Left hindlimb (tissue), 1 donor: ENCODE measurements at places on chromosomes 13 and 19.
A peak's percentile ranks its signal among the peaks of the same experiment; 100 is the strongest.

DNA sequence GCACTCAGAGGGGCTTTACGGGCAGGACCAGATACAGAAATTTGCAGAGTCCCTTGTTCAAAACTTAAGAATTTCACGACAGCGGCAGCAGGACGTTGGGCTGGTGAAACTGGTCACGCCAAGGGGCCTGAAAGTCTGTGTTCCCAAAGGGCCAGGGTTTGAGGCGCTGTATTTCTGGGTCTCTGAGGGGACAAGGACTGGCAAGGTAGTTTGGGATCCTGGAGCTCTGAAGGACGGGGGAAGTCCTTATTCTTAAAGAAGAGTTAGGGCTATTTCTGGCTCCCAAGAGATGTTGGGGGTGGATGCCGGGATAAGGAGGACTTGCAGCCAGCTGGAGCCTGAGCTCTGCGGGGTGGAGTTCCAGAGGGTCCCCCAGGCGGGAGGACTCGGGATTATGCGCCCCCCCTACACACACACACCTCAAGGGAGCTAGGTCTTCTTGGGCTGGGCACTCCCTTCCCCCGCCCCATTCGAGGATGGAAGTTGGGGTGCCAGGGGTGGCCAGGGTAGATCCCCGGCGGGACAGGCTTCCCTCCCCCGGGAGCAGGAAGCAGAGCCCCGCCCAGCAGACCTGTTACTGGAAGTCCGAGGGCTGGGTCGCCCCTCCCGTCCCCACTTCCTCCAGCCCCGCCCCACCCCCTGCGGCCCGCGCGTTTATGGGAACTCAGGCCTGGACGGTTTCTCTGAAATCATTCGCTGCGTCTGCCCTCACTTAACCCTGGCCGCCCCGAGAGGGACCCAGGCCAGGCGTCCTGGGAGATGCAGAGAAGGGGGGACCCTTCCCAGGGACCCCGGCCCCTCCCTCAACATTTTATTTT, 5.6 kb downstream of the BCL3 start:
- peak; percentile 85 for DNase-seq

DNA sequence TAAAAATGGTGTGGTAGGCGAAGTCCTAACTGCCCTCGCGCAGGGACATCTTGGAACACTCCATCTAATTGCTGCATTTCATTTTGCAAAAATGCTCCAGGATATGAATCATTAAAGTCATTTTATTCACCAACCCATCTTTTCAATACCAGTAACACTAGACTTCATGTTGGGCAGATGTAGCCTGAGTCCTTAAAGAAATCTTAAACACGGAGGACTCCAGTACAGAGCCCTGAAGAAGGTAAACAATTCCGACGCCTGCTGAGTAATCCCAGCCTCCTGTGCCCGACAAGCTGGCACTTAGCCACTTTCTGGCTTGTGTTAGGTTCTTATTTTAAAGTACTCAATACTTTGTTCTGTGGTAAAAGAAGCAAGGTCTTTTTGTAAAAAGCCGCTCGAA, 58.0 kb upstream of the IRS2 start:
- no peak for DNase-seq

DNA sequence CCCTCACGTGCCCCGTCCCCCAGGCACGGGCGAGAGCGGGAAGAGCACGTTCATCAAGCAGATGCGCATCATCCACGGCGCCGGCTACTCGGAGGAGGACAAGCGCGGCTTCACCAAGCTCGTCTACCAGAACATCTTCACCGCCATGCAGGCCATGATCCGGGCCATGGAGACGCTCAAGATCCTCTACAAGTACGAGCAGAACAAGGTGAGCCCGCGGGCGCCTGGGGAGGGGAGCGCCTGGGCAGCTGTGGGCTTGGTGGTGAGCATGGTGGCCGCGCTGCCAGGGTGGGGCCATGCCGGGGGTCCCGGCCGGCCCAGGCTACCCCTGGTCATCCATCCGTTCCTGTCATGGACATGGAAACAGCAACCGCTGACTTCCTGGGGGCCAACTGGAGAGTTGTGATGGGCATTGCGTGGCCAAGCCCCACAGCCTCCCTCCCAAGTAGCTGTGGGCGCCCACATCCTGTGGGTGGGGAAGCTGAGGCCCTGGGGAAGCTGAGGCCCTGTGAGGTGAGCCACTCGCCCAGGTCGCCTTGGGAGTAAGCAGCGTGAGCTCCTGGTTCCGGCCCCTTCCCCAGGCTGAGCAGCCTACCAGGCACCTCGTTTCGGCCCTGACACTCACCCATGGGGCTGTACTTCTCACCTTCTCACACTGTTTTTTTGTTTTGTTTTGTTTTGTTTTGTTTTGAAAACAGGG, 16.1 kb downstream of the GNA11 start:
- DNase-seq = no peak

DNA sequence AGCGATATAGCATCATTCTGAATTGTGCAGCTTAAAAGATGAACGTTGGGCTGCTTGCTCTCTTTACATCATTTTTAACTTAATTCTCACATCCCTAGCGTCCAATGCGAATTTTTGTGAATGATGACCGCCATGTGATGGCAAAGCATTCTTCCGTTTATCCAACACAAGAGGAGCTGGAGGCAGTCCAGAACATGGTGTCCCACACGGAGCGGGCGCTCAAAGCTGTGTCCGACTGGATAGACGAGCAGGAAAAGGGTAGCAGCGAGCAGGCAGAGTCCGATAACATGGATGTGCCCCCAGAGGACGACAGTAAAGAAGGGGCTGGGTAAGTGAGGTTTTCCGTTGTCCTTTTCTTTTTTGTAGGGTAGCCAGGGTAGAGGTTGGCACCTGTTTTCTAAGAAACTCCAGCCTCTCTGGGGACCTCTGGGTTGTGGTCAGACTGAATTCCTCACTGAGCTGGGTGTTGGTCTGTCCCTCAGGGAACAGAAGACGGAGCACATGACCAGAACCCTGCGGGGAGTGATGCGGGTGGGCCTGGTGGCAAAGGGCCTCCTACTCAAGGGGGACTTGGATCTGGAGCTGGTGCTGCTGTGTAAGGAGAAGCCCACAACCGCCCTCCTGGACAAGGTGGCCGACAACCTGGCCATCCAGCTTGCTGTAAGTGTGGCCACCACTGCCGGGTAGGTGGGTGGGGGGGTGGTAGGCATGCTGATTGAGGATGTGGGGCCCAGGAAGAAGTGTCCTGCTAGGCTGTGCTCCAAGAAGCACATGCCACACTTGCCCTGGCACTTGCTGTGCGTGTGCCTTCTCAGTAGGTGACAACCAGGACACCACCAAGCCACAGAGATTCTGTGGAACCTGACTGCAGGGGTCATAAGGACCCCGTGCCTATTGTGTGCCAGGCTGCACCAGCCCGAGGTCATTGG, 17.0 kb downstream of the ILF3 start:
- no peak for DNase-seq

DNA sequence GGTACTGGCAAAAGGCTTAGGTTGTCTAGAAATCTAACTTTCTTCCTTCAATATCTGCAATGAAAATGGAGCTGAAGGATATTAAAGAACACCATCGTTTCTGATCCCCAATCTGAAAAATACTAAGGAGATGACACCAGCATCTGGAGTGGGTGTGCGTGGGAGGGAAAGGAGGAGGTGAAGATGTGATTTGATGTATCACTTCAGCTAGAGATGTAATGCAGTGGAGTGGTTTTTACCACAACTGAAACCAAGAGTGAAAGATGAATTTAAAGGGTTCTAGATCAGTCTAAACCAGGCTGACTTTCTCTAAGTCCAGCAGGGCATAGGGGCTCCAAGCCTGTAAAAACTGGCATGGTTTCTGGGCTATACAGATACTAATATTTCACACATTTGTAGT, 148.4 kb downstream of the AKAP11 start:
- DNase-seq = no peak

GRCh38 chr13:43448605-43449336, 338.0 kb downstream of the ENOX1 start:
- DNase-seq = no peak

- DNase-seq = no peak
These were observed 334.5 kb downstream of the RFC3 start for GRCh38 chr13:34152409-34152808.

- DNase-seq = no peak
These were observed 1212.8 kb downstream of the DIAPH3 start for GRCh38 chr13:58950911-58951310.

DNA sequence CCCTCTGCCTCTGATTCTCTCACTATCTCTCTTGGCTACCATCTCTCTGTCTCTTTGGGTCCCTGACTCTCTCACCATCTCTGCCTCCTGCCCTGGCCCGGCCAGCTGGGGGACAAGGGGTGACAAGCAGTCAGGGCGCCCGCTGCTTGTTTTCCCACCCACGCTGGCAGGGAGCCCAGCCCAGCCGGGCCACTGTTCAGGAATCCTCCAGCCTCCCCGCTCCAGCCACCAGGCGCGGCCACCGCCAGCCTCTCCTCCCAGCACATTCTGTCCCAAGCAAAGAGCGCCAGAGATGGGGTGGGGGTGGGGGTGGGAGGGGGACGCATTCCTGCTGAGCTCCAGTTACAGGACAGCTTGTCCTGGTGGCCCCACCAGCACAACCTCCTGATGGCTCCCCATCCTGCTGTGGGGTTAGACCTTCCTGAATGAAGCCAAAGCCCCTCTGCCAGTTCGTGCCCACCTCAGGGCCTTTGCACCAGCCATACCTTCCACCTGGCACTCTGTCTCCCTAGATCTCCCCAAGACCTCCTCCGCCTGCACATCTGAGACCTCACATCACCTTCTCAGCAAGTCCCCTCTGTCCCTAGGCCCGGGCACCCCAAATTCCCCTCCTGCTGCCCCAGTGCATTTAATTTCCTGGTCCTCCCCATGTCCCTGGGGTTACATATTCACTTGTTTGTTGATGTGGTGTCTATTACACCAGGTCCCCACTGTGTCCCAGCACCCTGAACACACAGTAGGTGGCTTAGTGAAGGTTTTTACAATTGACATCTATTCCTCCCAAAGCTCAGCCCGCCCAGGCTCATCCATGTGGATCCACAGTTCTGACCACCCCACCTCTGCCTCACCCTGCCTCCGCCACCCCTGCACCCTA, 12.5 kb downstream of the ARRDC2 start:
- no peak for DNase-seq

DNA sequence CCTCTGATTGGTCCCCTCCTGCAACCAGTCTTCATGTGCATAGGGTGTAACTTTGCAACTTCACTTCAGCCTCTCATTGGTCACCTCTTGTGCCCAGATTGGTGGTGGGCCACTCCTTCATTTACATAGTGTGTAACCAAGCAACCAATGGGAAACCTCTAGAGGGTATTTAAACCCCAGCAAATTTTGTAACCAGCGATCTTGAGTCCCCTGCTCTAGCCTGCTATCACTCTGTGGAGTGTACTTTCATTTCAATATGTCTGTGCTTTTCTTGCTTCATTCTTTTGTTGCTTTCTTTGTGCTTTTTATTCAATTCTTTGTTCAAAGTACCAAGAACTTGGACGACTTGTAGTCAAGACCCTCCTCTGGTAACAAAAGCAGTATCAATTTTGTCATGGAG, 1336.9 kb upstream of the SPRY2 start:
- no peak for DNase-seq

GRCh38 chr13:19586904-19587634, 25.7 kb upstream of the TPTE2 start:
- DNase-seq = no peak

DNA sequence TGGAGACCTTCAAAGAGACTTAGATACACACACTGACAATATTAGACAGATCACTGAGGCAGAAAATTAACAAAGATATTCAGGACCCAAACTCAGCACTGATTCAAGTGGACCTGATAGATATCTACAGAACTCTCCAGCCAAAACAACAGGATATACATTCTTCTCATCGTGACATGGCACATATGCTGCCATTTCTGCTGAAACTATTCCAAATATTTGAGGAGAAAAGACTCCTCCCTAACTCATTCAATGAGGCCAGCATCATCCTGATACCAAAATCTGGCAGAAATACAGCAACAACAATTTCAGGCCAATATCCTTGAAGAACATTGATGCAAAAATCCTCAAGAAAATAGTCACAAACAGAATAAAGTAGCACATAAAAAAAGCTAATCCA, 53.3 kb downstream of the TRPC4 start:
- DNase-seq = no peak

DNA sequence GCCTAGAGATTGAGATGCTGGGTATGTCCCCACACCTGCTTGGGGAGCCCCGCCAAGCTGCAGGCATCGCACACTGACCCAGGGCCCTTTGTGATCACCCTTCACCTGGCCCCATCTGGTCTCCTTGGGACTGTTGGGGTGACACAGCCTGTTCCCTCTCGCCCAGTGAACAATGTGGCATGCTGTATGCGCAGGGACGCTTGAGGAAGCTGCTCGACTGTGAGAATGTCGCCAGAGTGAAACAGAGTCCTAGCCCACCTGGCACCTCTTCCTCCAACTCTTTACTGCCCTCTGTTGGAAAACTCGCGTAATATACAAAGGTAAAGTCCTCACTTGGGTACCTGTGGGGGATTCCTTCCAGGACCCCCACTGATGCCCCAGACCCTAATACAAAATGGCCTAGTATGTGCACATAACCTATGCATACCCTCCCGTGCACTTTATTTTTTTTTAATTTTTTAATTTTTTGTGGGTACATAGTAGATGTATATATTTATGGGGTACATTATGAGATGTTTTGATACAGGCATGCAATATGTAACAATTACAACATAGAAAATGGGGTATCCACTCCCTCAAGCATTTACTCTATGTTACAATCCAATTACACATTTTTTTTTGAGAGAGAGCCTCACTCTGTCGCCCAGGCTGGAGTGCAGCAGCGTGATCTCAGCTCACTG, 9.0 kb downstream of the BLOC1S3 start:
- no peak for DNase-seq

DNA sequence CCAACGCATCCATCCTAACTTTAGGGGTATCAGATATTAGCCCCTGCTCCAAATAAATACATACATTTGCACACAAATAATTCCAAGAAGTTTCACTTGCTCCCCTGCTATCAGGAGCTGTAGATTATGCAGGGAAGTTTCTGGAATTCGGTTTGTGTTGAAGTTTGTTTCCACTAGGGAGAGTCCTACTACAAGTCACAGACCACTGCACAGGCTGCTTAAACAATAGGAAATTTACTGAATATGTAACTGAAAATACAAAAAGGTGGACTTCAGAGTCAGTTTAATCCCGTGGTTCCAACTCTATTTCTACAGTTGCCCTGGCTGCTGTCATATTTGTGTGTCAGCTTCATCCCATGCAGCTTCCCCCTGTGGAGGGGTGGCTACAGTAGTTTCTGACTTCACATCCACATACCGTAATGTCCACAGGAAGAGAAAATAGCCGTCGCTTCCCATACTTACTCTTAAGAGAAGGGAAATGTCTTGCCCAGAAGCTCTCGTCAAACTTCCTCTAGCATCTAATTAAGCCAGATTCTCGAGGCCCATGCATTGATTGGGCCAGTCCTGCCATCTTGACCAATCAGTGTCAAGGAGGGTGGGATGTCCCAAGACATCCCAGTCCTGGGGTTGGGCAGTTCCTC, 286.6 kb downstream of the COG6 start:
- no peak for DNase-seq

GRCh38 chr19:50328873-50329145, 368 bp downstream of the KCNC3 start:
- no peak for DNase-seq

- no peak for DNase-seq
These were observed 18.7 kb downstream of the STK24 start for GRCh38 chr13:98557937-98558792.

- no peak for DNase-seq
These were observed 39.0 kb downstream of the C1QTNF9 start for GRCh38 chr13:24348385-24348784.

- peak; percentile 91 for DNase-seq
These were observed 2.5 kb downstream of the PRR36 start for GRCh38 chr19:7871437-7872305.
